ENCODE measurements at places on chromosomes 12 and 14.

GRCh38 chr14:93657875-93658274 is 130.4 kb downstream of the PRIMA1 start:
- no peak for DNase-seq

DNA sequence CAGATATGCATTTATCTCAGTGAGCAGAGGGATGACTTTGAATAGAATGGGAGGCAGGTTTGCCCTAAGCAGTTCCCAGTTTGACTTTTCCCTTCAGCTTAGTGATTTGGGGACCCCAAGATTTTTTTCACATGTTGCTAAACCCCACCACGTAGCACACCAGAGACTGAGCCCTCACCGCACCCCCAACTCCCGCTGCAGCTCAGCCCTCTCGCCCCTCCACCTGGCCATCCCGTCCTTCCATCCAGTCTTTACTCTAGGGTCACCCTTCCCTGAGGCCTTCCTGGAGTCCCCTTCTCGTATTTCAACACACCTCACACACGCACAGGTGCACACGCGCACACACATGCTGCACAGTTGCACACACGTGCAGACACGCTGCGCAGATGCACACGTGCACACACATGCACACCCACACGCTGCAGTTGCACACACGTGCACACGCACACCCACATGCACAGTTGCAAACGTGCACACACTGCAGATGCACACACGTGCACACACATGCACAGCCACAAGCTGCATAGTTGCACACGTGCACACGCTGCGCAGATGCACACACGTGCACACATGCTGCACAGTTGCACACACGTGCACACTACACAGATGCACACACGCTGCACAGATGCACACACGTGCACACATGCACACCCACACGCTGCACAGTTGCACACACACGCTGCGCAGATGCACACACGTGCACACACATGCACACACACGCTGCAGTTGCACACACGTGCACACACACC is 30.0 kb downstream of the HSP90AA1 start:
- DNase-seq = no peak

DNA sequence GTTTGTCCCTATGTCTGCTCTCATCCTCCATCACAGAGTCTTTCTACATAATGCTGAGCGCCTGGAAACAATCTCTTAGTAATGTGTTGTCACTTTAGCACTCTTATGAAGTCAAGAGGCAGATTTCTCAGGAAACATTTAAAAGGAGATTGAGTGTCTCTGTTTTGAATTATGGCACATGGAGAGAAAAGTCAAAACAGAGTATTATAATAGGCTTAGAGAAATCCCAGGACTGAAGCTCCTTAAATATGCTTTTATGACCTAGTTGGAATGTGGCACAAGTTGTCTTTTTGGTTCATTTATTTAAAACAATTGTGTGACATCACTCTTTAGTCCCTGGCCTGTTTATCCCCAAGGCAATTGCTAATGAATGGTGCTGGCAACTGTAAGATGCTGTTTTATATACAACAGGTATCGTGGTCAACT is 117.8 kb upstream of the HIF1A start:
- no peak for DNase-seq

- peak; percentile 74 for DNase-seq
Measured at GRCh38 chr14:104224131-104224505, 85.7 kb downstream of the KIF26A start.

DNA sequence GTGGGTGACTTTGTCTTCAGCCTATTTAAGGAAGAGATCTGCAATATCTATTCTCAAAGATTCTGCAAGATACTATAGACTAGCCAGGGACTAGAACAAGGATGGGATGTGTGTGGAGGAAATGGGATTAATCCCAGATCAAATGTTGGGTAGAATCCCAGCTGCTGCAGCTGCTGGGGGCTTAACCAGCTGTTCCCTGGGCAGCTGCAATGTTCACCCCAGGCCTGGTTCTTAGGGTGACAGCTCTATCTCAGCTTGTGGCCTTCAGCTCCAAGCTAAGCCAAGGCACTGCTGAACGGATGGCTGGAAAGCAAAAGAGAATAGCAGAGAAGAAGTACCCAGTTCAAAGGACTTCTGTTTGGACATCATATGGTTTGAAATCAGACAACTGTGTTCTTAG is 10.0 kb upstream of the RHEBL1 start:
- no peak for DNase-seq

DNA sequence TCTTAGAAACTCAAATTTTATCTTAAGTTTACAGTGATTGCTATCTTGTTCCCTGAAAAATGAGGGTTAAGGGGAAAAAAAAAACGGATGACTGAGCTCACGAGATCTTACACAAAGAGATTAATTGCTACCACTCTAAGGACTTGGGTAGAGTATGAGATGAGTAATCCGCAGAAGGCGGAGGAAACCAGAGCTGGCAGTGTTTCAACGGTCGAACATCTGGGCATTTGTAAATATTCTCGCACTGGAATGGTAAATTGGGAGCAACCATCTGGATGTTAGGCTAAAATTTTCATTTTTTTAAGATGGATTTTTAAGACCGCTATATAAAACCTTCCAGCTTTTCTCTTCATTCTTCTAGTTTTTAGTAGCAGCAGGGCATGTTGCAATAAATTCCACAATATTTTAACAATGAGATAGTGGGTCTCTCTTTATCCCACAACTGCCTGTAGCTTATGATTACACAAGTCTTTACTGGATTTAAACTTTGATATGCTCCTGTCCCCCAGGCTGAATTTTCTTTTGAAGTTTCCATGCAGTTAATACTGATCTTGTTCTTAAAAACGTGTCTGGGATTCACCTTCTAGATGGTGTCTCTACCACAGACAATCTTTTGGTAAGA is 1324.1 kb downstream of the AACS start:
- no peak for DNase-seq

GRCh38 chr14:72478471-72478893 is 415.4 kb downstream of the DPF3 start:
- DNase-seq = no peak

- DNase-seq = no peak
Measured at GRCh38 chr12:100382338-100382737, 25.5 kb downstream of the SLC17A8 start.
